ENCODE measurements at places on chromosomes 12 and 14. TPM values are rescaled to one million over a fixed set of nuclear protein-coding genes. Genes with fewer than 3 reads are reported as not detected.

- no peak for DNase-seq
Measured at GRCh38 chr12:92213166-92213565, 67.5 kb upstream of the BTG1 start.

- DNase-seq, result no peak
Measured at GRCh38 chr14:93994919-93995682, 2.0 kb upstream of the CCDC197 start.

DNA sequence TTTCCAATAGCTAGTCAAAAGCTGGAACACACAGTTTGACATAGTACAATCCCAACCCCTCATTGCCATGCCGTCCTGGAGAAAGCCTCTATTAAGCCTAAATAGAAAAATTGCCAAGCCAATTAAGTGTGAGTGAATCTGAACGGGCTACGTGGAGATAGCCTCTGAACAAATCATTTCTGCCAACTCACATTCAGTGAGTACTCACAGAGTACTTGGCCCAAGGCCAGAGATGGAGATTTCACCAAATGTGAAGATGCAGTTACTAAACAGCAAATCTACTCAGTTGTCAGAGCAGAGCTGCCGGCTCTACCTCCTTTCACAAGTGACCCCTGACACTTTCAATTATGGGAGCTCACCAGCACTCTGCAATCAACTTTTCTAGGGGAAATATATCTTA is 350.0 kb downstream of the GALC start:
- no peak for DNase-seq

GRCh38 chr12:26668230-26668629 is 164.8 kb downstream of the ITPR2 start:
- no peak for DNase-seq

DNA sequence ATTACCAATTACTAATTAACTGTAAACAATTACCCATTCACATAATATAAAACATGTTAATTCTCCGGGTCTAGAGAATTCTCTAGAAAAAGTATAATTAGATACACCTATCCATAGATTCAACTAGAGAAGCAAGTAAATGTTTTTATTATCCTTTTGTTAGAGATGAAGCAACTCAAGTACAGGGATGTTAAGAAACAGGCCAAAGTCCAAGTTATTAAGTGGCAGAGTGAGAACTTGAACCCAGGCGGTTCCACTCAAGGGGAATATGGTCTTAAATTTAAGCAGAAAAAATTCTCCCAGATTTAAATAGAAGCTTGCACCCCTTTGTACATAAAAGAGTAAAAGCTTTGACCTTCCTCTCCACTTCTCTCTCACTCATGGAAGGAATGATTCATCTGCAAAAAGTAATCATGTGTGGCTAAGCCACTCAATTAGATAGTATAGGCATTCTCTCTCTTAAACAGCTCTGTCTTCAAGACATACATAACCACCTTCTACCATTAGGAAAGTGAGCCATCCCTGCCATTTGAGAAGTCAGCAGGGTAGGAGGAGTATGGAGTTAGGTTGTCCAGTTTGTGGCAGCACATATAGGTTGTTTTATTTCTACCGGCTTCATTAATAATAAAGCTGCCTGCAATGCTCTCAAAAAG is 34.1 kb downstream of the ERGIC2 start:
- DNase-seq, result no peak

Gene VPS33A
- 29.5 TPM for total RNA-seq

Gene AICDA
- total RNA-seq, result not detected

GRCh38 chr12:110279566-110280375 is 1.3 kb upstream of the ATP2A2 start:
- DNase-seq, result no peak

Gene CNTN1
- total RNA-seq, result not detected

DNA sequence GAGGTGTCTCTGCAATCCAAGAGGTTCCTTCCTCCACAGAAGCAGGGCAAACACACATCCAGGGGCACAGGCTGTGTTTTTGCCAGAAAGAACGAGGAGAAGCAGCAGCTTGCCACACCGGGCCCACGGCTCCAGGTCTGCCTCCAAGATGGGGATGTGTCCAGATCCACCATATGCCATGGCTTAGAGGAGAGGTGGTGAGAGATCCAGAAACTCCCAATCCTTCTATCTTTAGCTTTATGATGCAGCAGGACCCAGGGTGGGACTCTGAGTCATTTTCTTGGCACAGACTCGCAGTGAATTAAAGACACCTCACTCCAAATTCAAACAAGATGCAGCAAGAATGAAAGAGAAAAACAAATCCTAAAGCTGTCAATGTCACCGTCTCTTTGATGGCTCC is 481.4 kb upstream of the TMEM132C start:
- no peak for DNase-seq

Gene RBP5
- 0.69 TPM for total RNA-seq

DNA sequence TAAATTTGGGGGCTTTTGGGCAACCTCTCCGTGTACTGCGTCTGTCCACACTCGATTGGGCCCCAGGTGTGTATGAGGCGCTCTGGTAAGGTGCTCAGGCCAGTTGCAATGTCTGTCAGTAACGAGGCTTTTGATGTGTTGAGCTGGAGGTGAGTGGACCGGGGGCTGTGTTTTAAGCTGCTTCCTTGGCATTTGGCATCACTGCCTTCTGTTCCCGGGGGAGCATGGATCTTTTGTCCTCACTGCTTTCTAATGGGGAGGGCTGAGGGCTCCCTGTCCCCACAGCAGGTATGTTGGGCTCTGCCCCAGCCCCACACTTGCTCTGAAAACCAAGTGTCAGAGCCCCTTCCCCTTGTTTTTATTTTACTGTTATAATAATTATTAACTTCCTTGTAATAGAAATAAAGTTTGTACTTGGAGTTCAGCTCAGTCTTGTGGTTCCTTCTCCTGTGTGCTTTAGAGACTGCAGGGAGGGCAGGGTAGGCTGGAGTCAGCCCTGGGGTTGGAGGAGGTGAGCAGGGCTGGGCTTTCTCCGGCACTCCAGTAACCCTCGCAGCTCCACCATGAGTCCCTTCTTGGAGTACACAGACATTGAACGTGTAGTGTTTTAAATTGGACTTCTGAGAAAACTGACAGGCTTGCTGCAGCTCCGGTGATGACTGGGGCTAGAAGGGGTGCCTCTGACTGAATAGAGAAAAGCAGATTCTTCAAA is 28.0 kb downstream of the TRAFD1 start:
- no peak for DNase-seq

GRCh38 chr14:23408307-23408630 is 196 bp upstream of the MYH6 start:
- DNase-seq, result no peak

Gene FLRT2
- total RNA-seq, result not detected

GRCh38 chr12:26036877-26037276 is 78.4 kb downstream of the RASSF8 start:
- no peak for DNase-seq

Gene WNT1
- total RNA-seq, result 0.52 TPM

DNA sequence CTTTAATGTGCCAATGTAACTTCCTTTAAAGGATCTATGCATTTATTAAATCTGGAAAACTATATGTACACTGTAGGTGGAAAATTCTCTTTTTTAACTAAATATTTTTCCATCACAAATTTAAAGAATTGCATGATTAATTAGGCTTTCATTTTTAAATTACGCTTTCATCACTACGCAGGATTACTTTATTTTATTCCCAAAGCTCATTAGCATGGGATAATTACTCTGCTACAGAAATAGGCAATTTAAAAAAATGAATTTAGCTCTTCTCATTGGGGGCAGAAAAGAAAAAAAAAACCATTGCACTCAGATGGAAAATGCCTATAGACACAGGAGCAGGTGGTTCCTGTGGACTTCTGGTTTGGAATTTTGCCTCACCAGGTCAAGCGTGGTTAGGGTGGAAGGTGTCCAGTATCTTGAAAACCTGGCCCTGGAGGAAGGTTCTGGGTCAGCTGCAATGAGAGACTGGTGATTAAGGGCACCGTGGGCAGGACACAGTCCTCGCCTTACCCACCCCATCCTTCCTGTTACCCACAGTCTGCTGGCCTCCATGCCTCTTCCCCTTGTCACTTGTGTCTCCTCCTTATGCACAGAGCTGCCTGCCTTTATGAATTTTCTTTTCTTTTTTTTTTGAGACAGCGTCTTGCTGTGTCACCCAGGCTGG is 17.3 kb upstream of the RIN3 start:
- no peak for DNase-seq

- no peak for DNase-seq
Measured at GRCh38 chr14:104194716-104195115, 56.3 kb downstream of the KIF26A start.

- no peak for DNase-seq
Measured at GRCh38 chr14:83085136-83085535, 1551.5 kb upstream of the SEL1L start.

GRCh38 chr14:99267837-99268781 is 3.9 kb downstream of the BCL11B start:
- peak; percentile 37 for DNase-seq

Gene DHRS4L2
- 17.3 TPM for total RNA-seq

Gene RHEBL1
- 3.6 TPM for total RNA-seq

GRCh38 chr12:50545213-50545612 is 40.4 kb downstream of the DIP2B start:
- DNase-seq, result no peak

DNA sequence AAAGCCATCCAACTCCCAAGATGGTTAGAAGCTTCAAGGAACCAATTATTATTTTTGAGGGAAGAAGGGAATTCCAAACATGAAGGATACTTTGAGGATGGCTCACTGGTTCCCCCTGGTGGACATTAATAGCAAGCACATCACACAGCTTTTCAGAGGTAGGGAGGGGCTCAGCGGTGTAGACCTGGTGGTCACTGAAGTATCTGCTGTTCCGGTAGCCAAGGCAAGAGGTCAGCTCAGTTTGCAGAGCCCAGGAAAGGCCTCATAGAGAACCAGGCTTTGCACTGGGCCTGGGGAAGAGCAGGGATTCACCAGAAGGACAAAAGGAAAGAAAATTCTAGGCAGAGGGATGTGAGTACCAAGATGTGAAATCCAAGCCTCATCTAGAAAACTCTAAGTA is 118.7 kb downstream of the KSR2 start:
- no peak for DNase-seq

GRCh38 chr12:8914716-8915526 is 612 bp downstream of the PHC1 start:
- DNase-seq, result peak; percentile 76

GRCh38 chr14:99685151-99685591 is 1.1 kb downstream of the CYP46A1 start:
- DNase-seq, result peak; percentile 7

- DNase-seq, result no peak
Measured at GRCh38 chr12:109346920-109347319, 780 bp upstream of the MYO1H start.

Gene VRTN
- total RNA-seq, result not detected

Gene C14orf39
- total RNA-seq, result not detected

Gene ZNF605
- total RNA-seq, result 18.6 TPM

- no peak for DNase-seq
Measured at GRCh38 chr14:22671622-22672021, 27.5 kb upstream of the OR6J1 start.

Gene BCL2L14
- not detected for total RNA-seq

Gene LRTM2
- total RNA-seq, result not detected

GRCh38 chr12:42156232-42156631 is 11.6 kb upstream of the GXYLT1 start:
- DNase-seq, result no peak

Gene TRPV4
- not detected for total RNA-seq

- DNase-seq, result no peak
Measured at GRCh38 chr12:71581206-71581605, 82.4 kb downstream of the ZFC3H1 start.

- DNase-seq, result no peak
Measured at GRCh38 chr14:54674046-54674741, 107.3 kb downstream of the SAMD4A start.

Gene PLEKHG7
- total RNA-seq, result not detected
